Aortic smooth muscle cell (primary cell): ENCODE measurements at places on chromosomes 11 and 22. TPM values are rescaled to one million over a fixed set of nuclear protein-coding genes. Genes with fewer than 3 reads are reported as not detected.

CD248 gene
- total RNA-seq: 21.9 and 23.3 TPM in 2 replicates

ADM2 gene
- total RNA-seq: under 0.01 and 0.37 TPM in 2 replicates

GLB1L3 gene
- not detected in 2 replicates for total RNA-seq

API5 gene
- 65.0 and 68.7 TPM in 2 replicates for total RNA-seq

C11orf91 gene
- total RNA-seq: 0.19 and 0.40 TPM in 2 replicates

TMEM45B gene
- total RNA-seq: 0.13 TPM in 1 of 2 replicates, not detected in the other

TREH gene
- total RNA-seq: not detected in 2 replicates

SCN3B gene
- 0.13 and 0.25 TPM in 2 replicates for total RNA-seq

LMO2 gene
- 92.6 and 152 TPM in 2 replicates for total RNA-seq

LGALS12 gene
- total RNA-seq: not detected in 2 replicates

DTX4 gene
- total RNA-seq: 4.8 and 5.0 TPM in 2 replicates

OR56A1 gene
- total RNA-seq: not detected in 2 replicates

CRYBB1 gene
- total RNA-seq: not detected in 2 replicates

ELF5 gene
- not detected in 2 replicates for total RNA-seq

NTM gene
- total RNA-seq: 32.1 and 35.0 TPM in 2 replicates

SLCO2B1 gene
- 0.06 and 0.13 TPM in 2 replicates for total RNA-seq

FREY1 gene
- total RNA-seq: 0.44 and 0.79 TPM in 2 replicates

IL17REL gene
- not detected in 2 replicates for total RNA-seq

TPH1 gene
- under 0.01 and 0.12 TPM in 2 replicates for total RNA-seq

TPBGL gene
- total RNA-seq: not detected in 2 replicates

CACNA1I gene
- total RNA-seq: under 0.01 and 0.12 TPM in 2 replicates

C11orf16 gene
- not detected in 2 replicates for total RNA-seq

EFEMP2 gene
- total RNA-seq: 78.6 and 82.4 TPM in 2 replicates

AIFM3 gene
- 0.37 and 0.53 TPM in 2 replicates for total RNA-seq

LIF gene
- total RNA-seq: 13.5 and 49.1 TPM in 2 replicates

FOLR1 gene
- not detected in 2 replicates for total RNA-seq

LSP1 gene
- 6.7 and 18.2 TPM in 2 replicates for total RNA-seq

FAM180B gene
- total RNA-seq: not detected in 2 replicates

GP1BB gene
- 1.6 and 2.1 TPM in 2 replicates for total RNA-seq

APOL3 gene
- 34.0 and 35.8 TPM in 2 replicates for total RNA-seq

RTN4R gene
- total RNA-seq: 0.12 and 0.13 TPM in 2 replicates

MS4A15 gene
- total RNA-seq: not detected in 2 replicates

KDM4D gene
- 0.50 and 0.53 TPM in 2 replicates for total RNA-seq

MYRF gene
- 0.40 and 0.44 TPM in 2 replicates for total RNA-seq

CD3E gene
- not detected in 2 replicates for total RNA-seq

NCR3LG1 gene
- total RNA-seq: 5.2 and 6.6 TPM in 2 replicates

CARD10 gene
- total RNA-seq: 2.4 and 2.5 TPM in 2 replicates

SDHD gene
- 146 and 153 TPM in 2 replicates for total RNA-seq

RGL4 gene
- total RNA-seq: not detected in 2 replicates

SYNGR1 gene
- total RNA-seq: 8.1 and 9.0 TPM in 2 replicates

TMEM184B gene
- total RNA-seq: 24.6 and 36.1 TPM in 2 replicates

ACRV1 gene
- not detected in 2 replicates for total RNA-seq

ZNF74 gene
- 5.0 and 5.1 TPM in 2 replicates for total RNA-seq

ABCG4 gene
- under 0.01 TPM in 1 of 2 replicates, not detected in the other for total RNA-seq

HORMAD2 gene
- not detected in 2 replicates for total RNA-seq

RCOR2 gene
- total RNA-seq: 1.1 and 2.0 TPM in 2 replicates

OR8D1 gene
- total RNA-seq: not detected in 2 replicates

DEUP1 gene
- not detected in 2 replicates for total RNA-seq

OR2AG1 gene
- not detected in 2 replicates for total RNA-seq

ST14 gene
- 0.06 TPM in 1 of 2 replicates, not detected in the other for total RNA-seq

GRK3 gene
- 0.44 and 0.66 TPM in 2 replicates for total RNA-seq

VWCE gene
- 0.92 and 2.0 TPM in 2 replicates for total RNA-seq

MLC1 gene
- total RNA-seq: 2.1 and 2.2 TPM in 2 replicates

CCDC88B gene
- total RNA-seq: 4.3 and 4.5 TPM in 2 replicates
